ENCODE measurements at places on chromosomes 11 and 22.

GRCh38 chr11:77065878-77066228 is 918 bp upstream of the CAPN5 start:
- DNase-seq: peak; percentile 67

DNA sequence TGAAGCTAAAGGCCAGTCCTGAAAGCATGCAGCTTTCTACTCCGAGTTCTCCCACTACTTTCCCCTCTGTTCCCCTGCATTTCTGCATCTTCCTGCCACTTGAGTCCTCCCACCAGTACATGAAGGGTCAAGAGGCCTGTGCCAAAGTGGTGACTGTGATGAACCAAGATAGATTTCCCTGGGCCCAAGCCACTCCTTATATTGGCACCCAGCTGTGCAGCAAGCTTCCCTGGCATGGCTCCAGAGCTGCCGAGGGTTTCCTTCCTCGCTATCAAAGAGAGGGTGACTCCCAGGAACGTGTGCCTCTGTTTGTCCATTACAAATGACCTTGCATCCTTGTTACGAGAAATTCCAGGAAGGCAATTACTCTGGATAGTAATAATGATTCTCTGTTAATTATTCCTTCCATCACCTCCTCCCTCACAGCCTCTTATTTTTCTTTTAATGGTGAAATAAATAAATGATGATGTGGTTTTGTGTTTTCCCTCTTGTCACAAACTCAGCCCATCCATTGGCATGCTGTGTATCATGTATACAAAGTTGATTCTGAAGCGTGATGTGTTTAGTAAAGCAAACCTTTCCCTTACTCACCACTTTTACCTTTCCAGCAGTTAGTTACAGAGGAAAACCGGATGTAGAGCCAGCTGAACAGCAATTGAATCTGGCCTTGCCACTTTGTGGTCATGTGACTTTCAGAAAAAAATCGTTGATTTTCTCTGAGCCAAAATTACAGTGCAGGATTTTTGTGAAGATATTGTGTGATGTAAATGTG is 8.3 kb downstream of the SRSF8 start:
- DNase-seq: peak; percentile 48

DNA sequence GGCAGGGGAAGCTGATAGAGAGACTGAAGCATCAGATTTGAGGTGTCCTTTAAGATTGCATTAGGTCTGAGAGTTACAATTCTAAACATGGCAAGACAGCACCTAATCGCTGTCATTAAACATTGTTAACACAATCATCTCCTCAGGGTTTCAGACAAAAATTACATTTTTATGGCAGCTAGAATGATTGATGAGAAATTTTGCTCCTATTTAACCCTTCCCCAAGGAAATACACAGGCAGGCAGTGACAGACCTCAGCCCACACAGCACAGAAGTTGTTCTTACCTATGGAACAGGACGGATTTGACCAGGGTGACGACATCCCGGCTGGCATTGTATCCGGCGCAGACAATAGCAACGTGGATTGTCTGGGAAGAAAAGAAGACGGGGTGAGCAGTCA is 294.3 kb downstream of the LARGE1 start:
- no peak for DNase-seq

GRCh38 chr11:100689141-100689540 is 2.1 kb downstream of the ARHGAP42 start:
- DNase-seq: no peak

DNA sequence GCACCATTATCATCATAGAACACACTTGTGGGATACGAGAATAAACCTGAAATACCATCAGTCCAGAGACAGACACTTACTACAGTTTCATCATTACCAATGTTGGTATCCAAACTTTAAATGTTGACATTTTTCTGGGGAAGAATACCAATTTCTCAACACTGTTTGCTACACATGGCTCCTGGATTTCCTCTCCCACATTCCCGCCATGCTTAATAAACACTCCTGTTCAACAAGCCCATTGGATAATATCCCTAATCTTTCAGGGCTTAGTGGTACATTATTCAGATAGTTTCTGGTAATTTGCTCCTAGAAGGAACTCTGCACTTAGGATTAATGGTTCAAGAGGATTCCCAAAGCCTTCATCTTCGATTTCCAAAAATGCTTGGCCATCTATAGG is 48.2 kb downstream of the CSF2RB start:
- no peak for DNase-seq

- no peak for DNase-seq
These were observed 25.0 kb upstream of the FZD4 start for GRCh38 chr11:86980086-86980796.
